ENCODE measurements at places on chromosomes 4 and X. TPM values are rescaled to one million over a fixed set of nuclear protein-coding genes. Genes with fewer than 3 reads are reported as not detected.

DNA sequence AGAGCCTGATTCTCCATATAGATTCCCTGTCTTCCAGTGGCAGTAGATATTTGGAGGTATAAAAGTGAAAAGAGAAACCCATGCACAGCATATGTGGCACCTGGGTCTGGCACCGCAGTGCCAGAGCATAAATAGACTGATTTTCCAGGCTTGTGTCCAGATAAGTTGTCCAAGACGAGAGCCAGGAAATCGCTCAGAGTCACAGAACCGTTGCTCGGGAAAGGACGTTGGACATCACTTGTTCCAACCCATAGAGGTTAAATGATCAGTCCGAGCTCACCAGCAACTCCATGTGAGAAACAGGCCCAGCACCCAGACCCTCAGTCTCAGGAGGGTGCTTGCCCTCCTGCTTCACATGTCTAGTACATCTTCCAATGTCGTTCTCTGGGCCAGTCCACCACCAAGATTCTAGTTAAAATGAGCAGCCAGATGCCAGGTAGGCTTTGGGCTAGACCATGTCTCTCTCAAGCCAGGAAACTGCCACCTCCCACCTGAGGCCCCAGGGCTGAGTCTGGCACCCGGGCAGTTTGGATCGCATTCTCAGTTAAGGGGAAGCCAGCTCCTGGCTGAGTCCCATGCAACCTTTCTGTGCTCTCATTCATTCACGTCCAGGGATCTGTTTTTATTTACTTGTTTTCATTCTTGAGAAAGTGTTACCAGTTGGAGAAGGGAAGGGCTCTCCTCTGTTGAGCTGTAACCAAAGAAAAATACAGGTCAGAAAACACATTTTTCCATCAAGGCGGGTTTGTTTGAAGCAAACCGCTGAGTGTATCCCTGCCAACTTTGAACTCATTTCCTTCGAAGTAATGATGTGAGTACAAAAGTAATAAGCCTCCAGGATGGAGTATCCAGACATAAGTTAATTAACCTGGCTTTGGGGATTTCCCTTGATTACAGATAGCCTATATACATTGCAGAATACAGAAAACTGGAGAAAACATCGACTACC is 91.7 kb downstream of the PHOX2B start:
- no peak overlapping the region for H3K4me3 ChIP-seq
- no peaks in the 10 kb centered on the region for H3K36me3 ChIP-seq
- no peak overlapping the region for H3K27ac ChIP-seq

GRCh38 chr4:66972087-66972486 is 573.2 kb downstream of the CENPC start:
- H3K36me3 ChIP-seq: no peaks in the 10 kb centered on the region
- DNase-seq: no peak
- H3K4me1 ChIP-seq: no peaks in the 10 kb centered on the region
- no peak overlapping the region for H3K4me3 ChIP-seq
- H3K27ac ChIP-seq: no peak overlapping the region
- H3K27me3 ChIP-seq: no peaks in the 10 kb centered on the region

GRCh38 chr4:27915822-27916221 is 1055.2 kb downstream of the STIM2 start:
- H3K4me1 ChIP-seq: no peaks in the 10 kb centered on the region
- no peak overlapping the region for H3K4me3 ChIP-seq
- H3K27ac ChIP-seq: no peak overlapping the region
- H3K27me3 ChIP-seq: no peaks in the 10 kb centered on the region
- DNase-seq: no peak

- no peaks in the 10 kb centered on the region for H3K36me3 ChIP-seq
- H3K27me3 ChIP-seq: no peaks in the 10 kb centered on the region
- no peak for DNase-seq
- no peak overlapping the region for H3K4me3 ChIP-seq
- no peak overlapping the region for H3K27ac ChIP-seq
- no peaks in the 10 kb centered on the region for H3K4me1 ChIP-seq
These were observed 130.4 kb downstream of the ARHGAP6 start for GRCh38 chrX:11535156-11535919.

- H3K36me3 ChIP-seq: no peaks in the 10 kb centered on the region
- H3K27ac ChIP-seq: no peak overlapping the region
- H3K4me3 ChIP-seq: no peak overlapping the region
- no peaks in the 10 kb centered on the region for H3K27me3 ChIP-seq
- no peak for DNase-seq
These were observed 493.9 kb upstream of the NDST4 start for GRCh38 chr4:115607311-115607710.

DNA sequence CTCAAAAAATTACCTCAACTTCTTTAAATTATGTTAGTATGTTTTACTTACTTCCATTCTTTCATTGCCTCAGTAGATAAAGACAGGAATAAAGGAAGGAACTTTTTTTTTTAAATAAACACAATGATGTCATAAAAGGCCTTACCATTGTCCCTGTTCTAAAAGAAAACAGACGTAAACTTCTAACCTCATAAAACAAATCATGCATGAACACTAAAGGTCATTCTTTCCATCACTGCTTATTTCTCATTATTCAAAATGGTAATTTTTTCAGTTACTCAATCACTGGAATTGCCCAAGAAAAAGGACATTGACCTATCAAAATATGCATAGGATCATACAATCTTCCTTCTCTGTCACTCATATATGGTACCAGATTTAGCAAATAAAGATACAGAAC is 32.2 kb upstream of the ARMCX2 start:
- no peaks in the 10 kb centered on the region for H3K36me3 ChIP-seq
- H3K4me1 ChIP-seq: no peaks in the 10 kb centered on the region
- H3K27me3 ChIP-seq: peaks cover 36% of the 10 kb centered on the region
- no peak overlapping the region for H3K27ac ChIP-seq

GRCh38 chr4:126973201-126973600 is 659.6 kb upstream of the INTU start:
- no peak overlapping the region for H3K27ac ChIP-seq
- H3K4me3 ChIP-seq: no peak overlapping the region
- H3K27me3 ChIP-seq: no peaks in the 10 kb centered on the region
- H3K36me3 ChIP-seq: no peaks in the 10 kb centered on the region
- no peak for DNase-seq

- peak; percentile 75 for DNase-seq
- H3K27me3 ChIP-seq: peaks cover 20% of the 10 kb centered on the region
- H3K36me3 ChIP-seq: no peaks in the 10 kb centered on the region
- H3K4me3 ChIP-seq: peak within 1 kb of the TSS; percentile 94
- H3K4me1 ChIP-seq: peaks cover 79% of the 10 kb centered on the region
These were observed at the start of gene ANTXR2 for GRCh38 chr4:80072744-80073472. TSS of gene ANTXR2 (minus strand) at chr4:80073229. CDS start at chr4:80072560, 669 bp downstream.

GRCh38 chrX:43962636-43963035 is 10.6 kb downstream of the NDP start:
- peaks cover 36% of the 10 kb centered on the region for H3K27me3 ChIP-seq
- H3K36me3 ChIP-seq: no peaks in the 10 kb centered on the region
- peaks cover 8% of the 10 kb centered on the region for H3K4me1 ChIP-seq

GRCh38 chrX:14798805-14799397 is 74.0 kb downstream of the FANCB start:
- DNase-seq: peak; percentile 17
- peaks cover 19% of the 10 kb centered on the region for H3K4me1 ChIP-seq
- H3K4me3 ChIP-seq: peak overlapping the region; percentile 11
- peak overlapping the region; percentile 88 for H3K27ac ChIP-seq
- peaks cover 3% of the 10 kb centered on the region for H3K27me3 ChIP-seq

DNA sequence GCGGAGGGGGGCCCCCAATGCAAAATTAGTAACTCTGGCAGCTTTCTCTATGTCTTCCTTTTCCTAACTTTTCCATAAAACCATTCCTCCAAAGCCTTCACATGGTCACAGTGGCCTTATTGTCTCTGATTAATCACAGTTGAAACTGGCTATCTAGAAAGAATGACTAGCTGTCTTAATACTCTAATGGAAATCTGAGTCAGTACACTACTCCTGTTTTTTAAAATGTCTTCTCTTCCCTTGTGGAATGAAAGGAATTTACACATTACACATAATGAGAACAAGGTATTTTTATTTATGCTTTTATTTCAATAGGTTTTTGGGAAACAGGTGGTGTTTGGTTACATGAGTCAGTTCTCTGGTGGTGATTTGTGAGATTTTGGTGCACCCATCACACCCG is 66.3 kb upstream of the PUDP start:
- H3K27me3 ChIP-seq: no peaks in the 10 kb centered on the region
- no peak overlapping the region for H3K4me3 ChIP-seq
- DNase-seq: no peak
- no peak overlapping the region for H3K27ac ChIP-seq

GRCh38 chrX:139224953-139225665 is 305.4 kb upstream of the F9 start:
- H3K4me1 ChIP-seq: no peaks in the 10 kb centered on the region
- no peak overlapping the region for H3K4me3 ChIP-seq

GRCh38 chr4:1530356-1530755 is 124.1 kb upstream of the NKX1-1 start:
- H3K27ac ChIP-seq: no peak overlapping the region
- H3K4me1 ChIP-seq: no peaks in the 10 kb centered on the region
- H3K36me3 ChIP-seq: no peaks in the 10 kb centered on the region
- H3K27me3 ChIP-seq: peaks cover 25% of the 10 kb centered on the region
- no peak for DNase-seq

DNA sequence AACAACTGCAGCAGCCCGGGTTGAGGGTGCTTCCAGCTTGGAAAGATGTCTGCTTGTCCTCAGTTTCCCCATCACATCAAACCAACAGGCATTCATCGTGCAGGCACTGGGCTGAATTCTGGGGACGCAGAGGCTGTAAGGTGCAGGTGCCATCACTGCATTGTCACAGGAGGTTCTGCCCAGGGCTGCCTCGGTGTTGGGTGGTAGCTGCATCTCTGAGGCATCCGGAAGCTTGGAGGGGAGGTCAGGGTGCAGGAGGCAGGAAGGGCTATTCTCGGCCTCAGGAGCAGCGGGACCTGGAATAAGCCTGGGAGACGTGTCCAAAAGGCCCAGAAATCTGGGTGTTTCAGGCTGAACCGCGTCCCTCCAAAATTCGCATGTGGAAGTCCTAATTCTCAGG is 134.6 kb downstream of the HMX1 start:
- no peaks in the 10 kb centered on the region for H3K27me3 ChIP-seq
- DNase-seq: no peak
- H3K4me3 ChIP-seq: no peak overlapping the region
- H3K27ac ChIP-seq: no peak overlapping the region

DNA sequence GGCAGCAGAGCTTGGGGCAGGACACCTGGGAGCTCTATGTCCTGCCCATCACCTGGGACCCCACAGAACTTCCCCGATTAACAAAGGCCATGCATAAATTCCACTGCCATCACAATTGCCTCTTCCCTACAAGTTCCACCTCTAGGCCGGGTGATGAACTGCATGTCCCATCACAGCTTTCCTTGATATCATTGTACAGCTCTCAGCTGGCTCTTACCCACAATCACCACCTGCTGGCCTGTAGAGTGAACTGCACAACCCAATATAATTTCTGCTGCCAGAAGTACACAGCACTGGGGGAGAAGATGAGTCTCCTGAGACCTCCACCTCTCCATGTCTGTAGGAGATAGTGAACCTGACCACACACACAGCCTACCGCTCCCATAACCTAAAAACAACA is 285.0 kb upstream of the AADAT start:
- H3K27me3 ChIP-seq: no peaks in the 10 kb centered on the region
- H3K36me3 ChIP-seq: no peaks in the 10 kb centered on the region
- no peak for DNase-seq
- no peaks in the 10 kb centered on the region for H3K4me1 ChIP-seq
- H3K4me3 ChIP-seq: no peak overlapping the region
- no peak overlapping the region for H3K27ac ChIP-seq

GRCh38 chr4:121693886-121694285 is 2.9 kb downstream of the ANXA5 start:
- H3K4me3 ChIP-seq: no peak overlapping the region
- H3K27me3 ChIP-seq: peaks cover 18% of the 10 kb centered on the region
- H3K36me3 ChIP-seq: no peaks in the 10 kb centered on the region
- H3K4me1 ChIP-seq: peaks cover 37% of the 10 kb centered on the region
- DNase-seq: no peak

DNA sequence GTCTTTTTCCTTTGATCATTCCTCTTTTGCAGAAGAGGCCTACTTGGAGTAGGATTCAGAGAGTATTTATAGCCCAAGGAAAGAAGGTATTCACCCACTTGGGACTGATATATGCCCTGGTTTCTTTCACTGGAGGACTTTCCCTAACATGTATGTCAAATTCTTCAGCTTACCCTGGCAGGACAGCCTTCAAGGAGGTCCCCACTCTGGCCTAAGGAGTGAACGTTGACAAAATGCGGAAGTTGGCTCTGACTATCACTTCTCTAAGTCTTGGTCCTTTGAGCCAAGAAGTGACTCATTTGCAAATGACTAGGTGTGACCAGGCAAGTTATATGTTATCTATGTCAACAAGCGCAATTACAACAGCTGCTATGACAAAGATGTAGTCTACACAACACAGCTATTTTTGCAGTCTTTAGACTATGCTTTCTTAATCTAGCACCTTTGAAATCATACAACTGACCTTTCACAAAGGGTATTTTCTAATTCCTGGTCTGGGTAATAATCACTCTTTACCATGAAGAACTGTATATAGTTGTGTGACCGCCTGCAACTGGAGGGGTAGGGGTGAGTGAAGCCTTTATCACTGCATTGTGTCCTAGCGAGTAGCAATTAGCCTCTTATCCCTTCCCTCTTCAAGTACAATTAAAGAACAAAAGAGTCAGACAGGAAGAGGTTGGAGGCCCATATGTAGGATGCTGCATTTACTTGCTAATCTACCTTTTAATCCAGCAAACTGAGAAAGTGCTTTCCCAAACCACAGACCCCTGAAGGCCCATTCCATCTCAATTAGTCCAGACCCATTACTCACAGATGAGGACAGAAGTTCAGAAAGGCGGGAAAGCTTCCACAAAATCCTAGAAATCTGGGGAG is 50.1 kb downstream of the RASGEF1B start:
- H3K4me1 ChIP-seq: peaks cover 21% of the 10 kb centered on the region
- peak overlapping the region; percentile 21 for H3K27ac ChIP-seq
- no peaks in the 10 kb centered on the region for H3K27me3 ChIP-seq
- H3K4me3 ChIP-seq: no peak overlapping the region

DNA sequence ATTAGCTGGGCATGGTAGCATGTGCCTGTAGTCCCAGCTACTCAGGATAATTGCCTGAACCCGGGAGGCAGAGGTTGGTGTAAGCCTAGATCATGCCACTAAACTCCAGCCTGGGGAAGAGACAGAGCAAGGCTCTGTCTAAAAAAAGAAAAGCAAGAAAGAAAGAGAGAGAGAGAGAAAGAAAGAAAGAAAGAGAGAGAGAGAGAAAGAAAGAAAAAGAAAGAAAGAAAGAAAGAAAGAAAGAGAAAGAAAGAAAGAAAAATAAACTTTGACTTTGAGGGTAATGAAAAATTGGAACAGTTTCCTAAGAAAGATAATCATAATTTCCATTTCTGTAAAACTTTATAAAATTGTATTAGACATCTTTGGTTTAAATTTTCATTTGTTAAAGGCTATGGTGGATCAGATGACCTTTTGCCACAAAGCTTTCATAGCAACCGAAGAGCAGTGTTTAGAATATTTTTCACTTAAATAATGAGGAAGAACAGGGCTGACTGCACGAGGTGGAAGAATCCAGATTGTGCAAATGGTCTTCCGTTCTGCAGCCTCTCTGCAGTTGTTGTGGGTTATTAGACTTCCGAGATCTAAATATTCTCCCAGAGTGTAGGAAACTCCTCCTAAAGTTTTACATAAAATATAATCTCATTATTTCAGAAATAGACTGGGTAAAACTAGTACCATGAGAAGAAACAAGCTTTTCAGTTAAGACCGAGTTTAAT is 55.9 kb downstream of the RBM47 start:
- peak overlapping the region; percentile 49 for H3K4me3 ChIP-seq
- DNase-seq: no peak
- H3K36me3 ChIP-seq: peaks cover 2% of the 10 kb centered on the region
- peak overlapping the region; percentile 88 for H3K27ac ChIP-seq
- peaks cover 56% of the 10 kb centered on the region for H3K4me1 ChIP-seq
- no peaks in the 10 kb centered on the region for H3K27me3 ChIP-seq

The POU3F4 gene
- not detected for total RNA-seq

The DOK7 gene
- total RNA-seq: not detected

The GAB1 gene
- 1.5 TPM for total RNA-seq

The FREM3 gene
- total RNA-seq: not detected

The SEC31A gene
- 103 TPM for total RNA-seq

The ETNPPL gene
- not detected for total RNA-seq

The GPRIN3 gene
- total RNA-seq: 19.9 TPM

The PARM1 gene
- 0.19 TPM for total RNA-seq

All from activated T-cell treated with anti-CD3 and anti-CD28 coated beads, Interleukin-2, amount 50 U/mL, for 72 hours (primary cell).